ENCODE measurements at places on chromosomes 16 and 17.

DNA sequence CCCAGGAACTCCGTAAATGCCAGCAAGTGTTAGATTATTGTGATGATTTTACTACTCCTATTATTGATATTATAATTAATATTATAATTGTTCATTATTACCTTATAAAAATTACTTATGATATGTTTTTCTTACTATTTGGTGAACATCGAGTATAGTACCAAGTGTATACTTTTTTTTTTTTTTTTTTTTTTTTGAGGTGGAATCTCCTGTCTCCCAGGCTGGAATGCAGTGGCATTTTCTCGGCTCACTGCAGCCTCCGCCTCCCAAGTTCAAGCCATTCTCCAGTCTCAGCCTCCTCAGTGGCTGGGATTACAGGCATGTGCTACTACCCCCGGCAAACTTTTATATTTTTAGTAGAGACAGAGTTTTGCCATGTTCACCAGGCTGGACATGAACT, 347.0 kb downstream of the WWOX start:
- DNase-seq = no peak

DNA sequence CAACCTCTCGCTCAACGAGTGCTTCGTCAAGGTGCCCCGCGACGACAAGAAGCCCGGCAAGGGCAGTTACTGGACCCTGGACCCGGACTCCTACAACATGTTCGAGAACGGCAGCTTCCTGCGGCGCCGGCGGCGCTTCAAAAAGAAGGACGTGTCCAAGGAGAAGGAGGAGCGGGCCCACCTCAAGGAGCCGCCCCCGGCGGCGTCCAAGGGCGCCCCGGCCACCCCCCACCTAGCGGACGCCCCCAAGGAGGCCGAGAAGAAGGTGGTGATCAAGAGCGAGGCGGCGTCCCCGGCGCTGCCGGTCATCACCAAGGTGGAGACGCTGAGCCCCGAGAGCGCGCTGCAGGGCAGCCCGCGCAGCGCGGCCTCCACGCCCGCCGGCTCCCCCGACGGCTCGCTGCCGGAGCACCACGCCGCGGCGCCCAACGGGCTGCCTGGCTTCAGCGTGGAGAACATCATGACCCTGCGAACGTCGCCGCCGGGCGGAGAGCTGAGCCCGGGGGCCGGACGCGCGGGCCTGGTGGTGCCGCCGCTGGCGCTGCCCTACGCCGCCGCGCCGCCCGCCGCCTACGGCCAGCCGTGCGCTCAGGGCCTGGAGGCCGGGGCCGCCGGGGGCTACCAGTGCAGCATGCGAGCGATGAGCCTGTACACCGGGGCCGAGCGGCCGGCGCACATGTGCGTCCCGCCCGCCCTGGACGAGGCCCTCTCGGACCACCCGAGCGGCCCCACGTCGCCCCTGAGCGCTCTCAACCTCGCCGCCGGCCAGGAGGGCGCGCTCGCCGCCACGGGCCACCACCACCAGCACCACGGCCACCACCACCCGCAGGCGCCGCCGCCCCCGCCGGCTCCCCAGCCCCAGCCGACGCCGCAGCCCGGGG, 1.3 kb downstream of the FOXC2 start:
- no peak for DNase-seq

DNA sequence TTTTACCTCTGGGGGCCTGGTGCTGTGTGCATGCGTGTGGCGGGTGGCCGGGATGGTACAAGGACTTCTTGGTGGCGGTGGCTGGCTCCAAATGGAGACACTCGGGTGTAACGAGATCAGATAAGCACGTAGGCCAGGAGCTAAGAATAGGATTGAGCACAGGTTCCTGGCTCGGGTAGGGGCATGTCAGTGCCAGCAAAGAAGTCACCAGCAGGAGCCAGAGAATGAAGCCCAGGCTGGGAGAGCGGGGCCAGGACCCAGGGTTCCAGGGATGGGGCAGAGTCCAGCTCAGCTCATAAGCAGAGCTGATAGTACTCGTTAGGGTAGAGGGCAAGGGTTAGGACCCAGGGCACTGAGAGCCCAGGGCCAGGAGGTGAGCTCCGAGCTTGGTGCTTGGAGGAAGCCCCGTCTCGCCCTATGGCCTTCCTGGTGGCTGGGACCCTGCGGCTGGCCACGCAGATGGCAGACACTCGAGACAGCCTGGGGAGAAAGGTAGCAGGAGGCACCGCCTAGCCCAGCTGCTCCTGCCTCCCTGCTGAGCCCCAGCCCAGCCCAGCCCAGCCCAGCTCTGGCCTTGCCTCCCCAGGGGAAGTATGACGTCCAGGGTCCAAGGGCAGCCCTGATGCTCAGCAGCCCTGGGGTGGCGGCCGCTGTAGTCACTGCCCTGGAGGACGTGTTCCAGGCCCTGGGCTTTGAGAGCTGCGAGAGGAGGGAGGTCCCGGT, 8.9 kb downstream of the ZNF213 start:
- no peak for DNase-seq

DNA sequence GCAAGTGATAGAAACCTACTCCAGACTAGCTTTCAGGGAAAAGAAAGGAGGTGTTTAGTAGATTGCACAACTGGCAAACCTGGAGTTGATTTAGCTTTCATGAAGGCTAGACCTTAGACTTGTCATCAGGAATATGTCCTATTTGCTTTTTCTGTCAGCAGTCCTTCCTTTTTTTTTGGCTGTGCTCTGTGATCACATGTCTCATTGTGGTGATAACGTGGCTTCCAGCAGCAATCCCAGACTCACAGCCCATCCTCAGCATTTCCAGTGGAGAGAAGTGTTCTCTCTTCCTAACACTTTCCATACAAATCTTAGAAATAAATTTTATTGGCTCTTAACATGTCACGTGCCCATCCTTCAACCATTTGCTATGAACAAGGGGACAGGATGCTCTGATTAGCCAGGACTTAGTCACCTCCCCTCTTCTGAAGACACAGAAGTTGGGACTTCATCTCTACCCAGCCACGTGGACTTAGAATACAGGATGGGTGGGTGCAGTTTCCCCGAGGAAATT, 74.7 kb downstream of the CDH13 start:
- DNase-seq = no peak

DNA sequence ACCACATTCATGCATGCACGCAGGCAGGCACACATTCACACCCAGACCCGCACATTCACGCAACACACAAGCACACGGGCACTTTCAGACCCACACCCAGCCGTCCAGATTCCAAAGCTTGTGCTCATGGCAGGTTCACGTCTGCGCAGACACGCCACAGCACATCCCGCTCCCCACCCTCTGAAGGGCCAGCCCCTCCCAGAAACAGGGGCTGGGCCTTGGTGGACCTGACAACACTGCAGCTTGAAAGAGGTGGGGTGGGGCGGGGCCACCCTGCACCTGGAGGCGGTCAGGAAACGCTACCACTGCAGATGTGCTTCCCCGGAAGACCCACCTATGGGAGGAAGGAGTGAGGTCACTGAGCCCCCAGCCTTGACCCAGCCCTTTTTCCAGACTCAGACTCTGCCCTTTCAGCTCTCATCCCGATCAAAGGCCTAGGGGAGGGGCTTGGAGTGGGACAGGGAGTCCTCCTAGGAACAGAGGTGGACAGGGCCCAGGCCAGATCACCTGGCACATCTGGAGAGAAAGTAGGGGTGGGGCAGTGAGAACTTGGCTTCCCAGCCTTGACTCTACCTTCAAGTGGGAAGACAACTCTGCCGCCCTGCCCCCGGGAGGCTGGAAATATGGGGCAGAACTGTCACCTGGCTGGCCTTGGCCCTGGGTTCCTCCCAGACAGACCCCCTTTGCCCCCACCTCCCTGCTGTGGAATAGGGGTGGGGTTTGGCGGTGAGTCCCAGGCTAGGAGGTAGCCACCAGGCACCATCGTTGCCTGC, 11.0 kb downstream of the P3H4 start:
- no peak for DNase-seq

DNA sequence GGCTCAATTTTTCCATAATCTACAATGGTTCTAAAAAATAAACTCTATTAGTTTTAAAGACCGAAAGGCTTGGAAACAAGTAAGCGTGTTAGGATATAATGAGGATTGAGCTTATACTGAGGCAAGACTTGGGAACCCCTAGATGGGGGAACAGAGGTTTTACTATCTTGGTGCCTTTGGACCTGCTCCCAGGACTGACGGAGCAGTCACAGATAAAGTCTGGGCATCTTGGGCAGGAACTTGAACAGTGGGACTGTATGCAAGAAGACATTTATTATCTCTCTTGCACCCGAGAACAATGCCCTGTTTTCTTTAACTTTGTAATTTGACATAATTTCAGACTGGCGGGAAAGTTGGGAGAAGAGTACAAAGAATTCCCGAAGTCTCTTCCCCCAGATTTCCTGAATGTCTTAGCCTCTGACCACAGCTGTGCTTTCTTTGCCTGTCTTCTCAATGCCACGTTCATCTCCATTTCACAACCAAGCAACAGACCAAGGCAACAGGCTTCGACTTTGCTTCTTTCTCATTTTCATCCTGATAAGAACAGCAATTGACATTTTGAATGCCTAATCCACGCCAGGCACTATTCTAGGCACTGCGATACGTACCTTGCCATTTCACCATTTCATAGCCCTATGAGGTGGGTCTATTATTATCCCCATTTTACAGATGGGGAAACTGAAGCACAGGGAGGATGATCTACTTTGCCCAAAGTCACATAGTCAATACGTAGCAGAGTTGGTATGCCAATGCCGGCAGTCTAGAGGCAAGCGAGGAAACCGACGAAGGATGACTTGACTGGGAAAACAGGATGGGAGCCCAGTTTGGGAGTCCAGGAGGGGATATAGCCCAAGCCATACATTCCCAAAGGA, 3.0 kb upstream of the IL4R start:
- DNase-seq = no peak

- no peak for DNase-seq
Observed at GRCh38 chr17:49223517-49224197, 6.9 kb downstream of the PHOSPHO1 start.

DNA sequence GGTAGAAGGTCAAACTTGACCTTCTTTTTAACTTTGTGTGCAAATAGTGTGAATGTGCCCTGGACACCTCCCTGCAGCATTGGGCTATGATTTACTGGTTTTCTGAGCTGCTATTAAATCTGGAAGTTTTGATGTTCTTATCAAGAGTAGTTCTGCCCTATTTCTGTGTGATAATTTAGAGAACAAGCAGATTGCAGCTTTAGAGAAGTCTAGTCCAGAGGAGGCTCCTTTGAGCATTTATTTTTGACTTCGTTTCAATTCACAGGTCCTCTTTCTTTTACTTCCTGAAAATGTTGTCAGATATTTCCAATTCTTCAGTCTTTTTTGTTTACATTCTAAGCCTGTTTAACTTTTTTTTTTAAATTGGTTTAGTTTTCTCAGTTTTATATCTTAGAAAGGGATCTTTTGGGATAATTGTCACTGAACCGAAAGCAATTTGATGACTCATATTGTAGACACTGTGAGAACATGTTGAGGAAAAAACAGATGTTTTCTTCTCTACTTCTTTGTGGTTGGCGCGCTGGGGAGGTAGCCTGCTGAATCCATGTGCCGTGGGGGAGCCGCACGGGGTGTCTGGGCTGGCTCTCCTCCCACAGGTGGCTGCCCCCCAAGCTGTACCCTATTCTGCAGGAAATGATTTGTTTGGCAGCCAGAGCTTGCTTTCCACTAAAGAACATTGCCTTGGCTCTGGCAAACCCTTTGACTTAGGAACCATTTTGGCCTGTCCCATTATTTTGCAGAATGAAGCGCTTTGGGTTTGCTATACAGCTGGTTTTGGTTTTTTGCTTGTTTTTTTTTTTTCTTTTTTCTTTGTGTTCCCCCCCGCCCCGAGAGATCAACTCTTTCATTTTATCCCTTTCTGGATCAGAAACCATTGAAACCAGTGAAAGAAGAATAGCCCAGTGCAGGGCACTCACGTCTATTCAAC, 53.4 kb downstream of the MFSD11 start:
- DNase-seq = peak; percentile 67

GRCh38 chr17:28182559-28182958, 136.4 kb upstream of the TMEM97 start:
- no peak for DNase-seq

DNA sequence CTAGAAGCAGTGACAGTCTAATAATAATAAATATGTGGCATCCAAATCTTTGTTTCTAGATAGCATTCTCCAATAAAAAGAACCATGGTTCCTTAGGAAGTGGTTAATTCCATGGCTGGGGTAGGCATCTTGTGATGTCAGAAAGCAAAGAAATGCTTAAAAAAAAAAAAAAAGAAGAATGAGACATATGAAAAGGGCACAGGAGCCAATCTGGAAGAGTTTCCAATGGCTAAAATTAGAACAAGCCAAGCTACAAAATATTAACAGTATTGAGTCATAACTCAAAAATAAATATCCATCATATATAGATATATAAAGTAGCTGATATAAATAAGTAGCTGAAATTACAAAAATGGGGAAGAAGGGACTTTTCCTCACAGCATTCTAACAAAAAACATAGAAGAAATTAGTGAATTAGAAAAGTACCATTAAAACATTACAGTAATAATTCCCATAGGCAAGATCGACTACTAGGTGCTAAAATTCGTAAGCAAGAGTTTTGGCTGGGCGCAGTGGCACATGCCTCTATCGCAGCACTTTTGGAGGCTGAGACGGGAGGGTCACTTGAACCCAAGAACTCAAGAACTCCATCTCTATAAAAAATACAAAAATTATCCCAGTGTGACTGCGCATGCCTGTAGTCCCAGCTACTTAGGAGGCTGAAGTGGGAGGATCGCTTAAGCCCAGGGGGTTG, 111.3 kb downstream of the TRIM37 start:
- DNase-seq = no peak

DNA sequence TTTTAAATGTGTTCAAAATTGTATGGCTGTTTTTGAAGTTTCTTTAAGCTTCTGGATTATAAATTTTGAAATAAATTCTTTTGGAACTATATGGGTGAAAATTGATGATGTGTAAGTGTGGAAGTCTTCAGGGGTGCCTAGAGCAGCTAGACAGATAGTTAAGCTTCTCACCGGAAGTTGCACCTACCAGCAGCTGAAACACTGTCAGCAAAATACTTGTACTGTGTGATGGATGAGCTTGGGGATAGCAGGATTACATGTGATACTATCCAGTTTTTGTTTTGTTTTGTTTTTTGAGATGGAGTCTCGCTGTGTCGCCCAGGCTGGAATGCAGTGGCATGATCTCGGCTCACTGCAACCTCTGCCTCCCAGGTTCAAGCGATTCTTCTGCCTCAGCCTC, 19.7 kb downstream of the RBL2 start:
- no peak for DNase-seq

Data from NCI-H2227 treated with DMSO at 0.1 percent for 48 hours (cell line).